ENCODE measurements at places on chromosomes 2 and 18. TPM values are rescaled to one million over a fixed set of nuclear protein-coding genes. Genes with fewer than 3 reads are reported as not detected.
A peak's percentile ranks its signal among the peaks of the same experiment; 100 is the strongest.

- DNase-seq: no peak
These were observed 48.6 kb downstream of the RNU4ATAC start for GRCh38 chr2:121579309-121579708.

GRCh38 chr18:49910986-49911385 is 97.7 kb upstream of the ACAA2 start:
- DNase-seq: no peak

GRCh38 chr2:235575431-235575830 is 81.6 kb downstream of the AGAP1 start:
- DNase-seq: no peak

NEU2 gene
- not detected for polyA plus RNA-seq

ALK gene
- not detected for polyA plus RNA-seq

- no peak for DNase-seq
These were observed 179.4 kb upstream of the ARL4C start for GRCh38 chr2:234676109-234676782.

- no peak for DNase-seq
These were observed 145.6 kb downstream of the PDE1A start for GRCh38 chr2:182281276-182281675.

- DNase-seq: no peak
These were observed 96.2 kb downstream of the COPS8 start for GRCh38 chr2:237181844-237182243.

UGT1A4 gene
- 0.84 TPM for polyA plus RNA-seq

DNA sequence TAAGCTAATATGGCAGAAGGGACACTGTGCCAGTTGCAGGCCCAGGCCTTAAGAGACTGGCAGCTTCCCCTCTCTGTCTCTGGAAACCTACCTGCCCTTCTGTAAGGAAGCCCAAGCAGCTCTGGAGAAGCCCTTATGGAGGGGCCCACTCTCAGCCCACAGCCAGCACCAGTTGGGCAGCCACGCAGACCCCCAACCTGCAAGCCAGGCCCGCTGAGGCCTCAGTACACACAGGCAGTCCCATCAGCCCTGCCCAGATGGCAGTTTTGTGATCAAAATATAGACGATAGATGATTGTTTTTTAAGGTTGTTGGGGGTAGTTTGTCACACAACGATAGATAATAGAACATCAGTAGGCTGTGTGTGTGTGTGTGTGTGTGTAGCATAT is 36.8 kb upstream of the ALPP start:
- no peak for DNase-seq

- no peak for DNase-seq
These were observed 45.8 kb downstream of the MBP start for GRCh38 chr18:77086656-77087392.

IL36G gene
- polyA plus RNA-seq: 1.7 TPM

DNA sequence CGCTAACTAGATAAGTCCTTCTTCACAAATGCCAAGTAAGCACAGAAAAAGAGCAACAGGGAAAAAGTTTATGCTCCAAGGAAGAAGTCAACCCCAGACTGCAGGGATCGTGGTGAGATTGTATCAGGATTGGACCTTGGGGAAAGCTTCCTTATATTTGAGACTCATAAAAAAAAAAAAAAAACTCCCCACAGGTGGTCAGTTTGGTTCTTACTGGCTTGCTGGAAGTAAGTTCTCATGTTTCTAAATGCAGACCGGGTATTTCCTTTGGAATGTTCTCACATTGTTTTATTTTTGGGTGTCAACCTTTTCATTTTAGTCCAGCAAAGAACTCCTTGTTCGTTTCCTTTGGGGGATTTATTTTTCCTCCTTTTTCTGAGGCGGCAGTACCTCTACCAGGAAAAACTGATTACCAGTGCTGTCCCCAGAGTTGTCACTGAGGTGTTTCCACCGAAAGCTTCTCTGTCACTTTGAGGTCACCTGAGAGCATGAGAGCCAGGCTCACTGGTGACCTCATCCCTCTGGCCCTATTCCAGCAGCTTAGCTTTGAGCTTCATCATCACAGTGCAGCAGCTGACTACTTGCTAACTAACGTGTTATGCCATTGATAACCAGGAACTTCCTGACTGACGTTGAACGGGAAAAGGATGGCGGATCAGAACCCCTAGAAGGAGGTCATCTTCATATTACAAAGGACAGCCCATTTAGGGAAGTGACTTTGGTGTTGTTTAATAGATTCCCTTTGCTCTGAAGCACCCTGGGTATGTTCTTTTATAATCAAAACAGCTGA is 16.8 kb upstream of the ATP8B1 start:
- DNase-seq: peak; percentile 64

DNA sequence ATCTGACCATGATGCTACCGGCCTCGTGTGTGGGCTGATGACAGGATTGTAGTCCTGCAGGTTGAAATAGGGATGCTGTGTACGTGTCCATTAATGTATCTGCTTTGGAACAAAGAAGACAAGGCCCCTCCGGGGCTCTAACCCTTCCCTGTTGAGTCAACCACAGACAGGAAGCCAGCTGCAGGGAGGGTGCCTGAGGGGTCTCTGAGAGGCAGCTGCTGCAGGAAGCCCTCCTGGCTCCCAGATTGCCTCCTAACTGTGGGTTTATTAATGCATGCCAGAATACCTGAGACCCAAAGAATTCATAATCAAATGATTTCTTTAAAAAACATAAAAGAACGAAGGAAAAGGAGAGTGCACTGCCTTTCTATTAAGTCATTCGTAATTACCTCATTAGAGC is 140.4 kb downstream of the CELF4 start:
- DNase-seq: no peak

NAT8 gene
- 1,820 TPM for polyA plus RNA-seq

GRCh38 chr2:60411295-60411694 is 142.2 kb downstream of the BCL11A start:
- DNase-seq: no peak

SULT1C2 gene
- polyA plus RNA-seq: 117 TPM

GRCh38 chr2:58612973-58613372 is 371.8 kb upstream of the FANCL start:
- no peak for DNase-seq

DNA sequence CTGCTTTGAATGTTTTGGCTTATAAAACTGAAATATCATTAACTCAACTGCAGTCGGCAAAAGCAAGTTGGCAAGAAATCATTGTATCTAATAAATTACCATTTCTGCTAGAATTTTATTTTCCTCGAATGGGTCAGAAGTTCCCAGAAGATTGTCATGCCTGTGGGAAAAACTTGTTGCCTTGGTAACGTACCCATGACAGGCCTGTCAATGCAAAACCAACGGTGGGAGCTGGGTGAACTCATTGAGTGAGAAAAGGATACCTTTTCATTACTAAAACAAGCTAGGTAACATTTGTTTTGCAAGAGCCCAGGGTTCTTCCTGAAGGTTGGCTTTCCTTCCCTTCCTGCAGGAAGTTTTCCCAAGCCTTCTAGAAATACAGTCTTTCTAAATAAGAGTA is 9.5 kb downstream of the PLB1 start:
- no peak for DNase-seq

DNA sequence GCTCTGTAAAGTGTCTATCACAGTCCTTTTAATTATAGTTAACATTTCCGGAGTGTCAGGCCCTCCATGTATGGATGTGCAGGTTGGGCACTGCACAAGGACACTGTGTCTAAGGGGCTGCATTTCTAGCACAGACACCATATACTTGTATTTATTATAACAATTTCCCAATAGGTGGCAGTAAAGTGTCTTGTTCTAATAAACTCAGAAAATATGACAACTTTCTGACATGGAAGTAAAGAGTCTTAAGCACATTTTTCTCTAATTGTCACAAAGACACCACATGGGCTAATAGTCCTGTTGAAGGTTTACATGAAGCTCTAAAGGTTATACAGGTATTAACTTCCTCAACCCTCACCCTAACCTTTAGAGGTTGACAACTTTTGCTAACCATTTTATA is 156.6 kb downstream of the DYSF start:
- DNase-seq: no peak

NHEJ1 gene
- 17.7 TPM for polyA plus RNA-seq
